ENCODE measurements at places on chromosomes 12 and 14.

DNA sequence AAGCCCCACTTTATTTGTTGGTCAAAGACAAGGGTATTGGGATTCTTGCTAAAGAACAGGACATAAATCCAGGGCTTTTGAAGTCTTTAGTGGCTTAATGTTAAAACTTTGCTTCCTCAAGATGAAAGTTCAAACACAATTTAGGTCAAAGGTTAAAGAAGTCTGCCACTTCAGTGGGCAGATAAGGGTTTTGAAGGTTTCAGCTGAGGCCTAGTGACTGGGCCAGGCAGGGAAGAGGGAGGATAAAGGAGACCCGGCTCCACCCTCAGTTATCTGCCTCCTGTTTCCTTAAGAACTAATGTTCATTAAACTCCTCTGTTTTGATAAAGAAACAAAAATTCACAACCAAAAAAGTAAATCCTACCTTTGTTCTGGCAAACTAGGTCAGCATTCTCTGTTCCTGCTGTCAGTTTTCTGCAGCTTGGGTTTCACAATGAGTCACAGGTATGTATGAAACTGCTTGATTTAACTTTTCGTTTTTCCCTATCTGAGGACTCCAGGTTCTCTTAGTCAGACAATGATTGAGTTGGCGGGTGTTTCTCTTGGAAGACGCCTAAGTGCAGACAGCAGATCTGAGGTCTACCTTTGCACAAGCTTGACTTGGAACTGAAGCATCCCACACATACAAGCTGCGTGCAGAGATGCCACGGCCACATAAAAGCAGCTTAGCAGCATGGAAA, 208.3 kb downstream of the EXOC5 start:
- no peak for DNase-seq

- DNase-seq: no peak
These were observed 20.1 kb downstream of the ZNF84 start for GRCh38 chr12:133057446-133057845.

DNA sequence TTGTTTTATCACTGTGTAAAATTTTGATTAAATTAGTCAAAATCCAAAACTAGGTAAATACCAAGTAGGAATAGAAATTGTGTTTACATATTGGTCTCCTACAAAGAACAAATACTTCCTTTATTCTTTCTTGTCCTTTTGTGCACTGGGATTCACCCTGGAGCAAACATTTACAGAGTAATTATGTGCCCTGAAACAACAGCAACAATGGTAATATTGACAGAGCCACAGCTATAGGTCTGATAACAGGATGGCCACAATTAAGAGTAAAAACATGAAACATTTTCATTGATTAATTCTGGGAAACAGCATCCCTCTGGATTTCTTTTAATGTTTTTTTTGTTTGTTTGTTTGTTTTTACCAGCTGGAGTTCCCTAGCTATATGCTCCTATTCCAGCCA, 61.2 kb downstream of the SLC38A6 start:
- no peak for DNase-seq

- DNase-seq: no peak
These were observed 63.0 kb downstream of the SLC25A47 start for GRCh38 chr14:100386121-100386520.

GRCh38 chr14:71665157-71665556, 267.1 kb upstream of the RGS6 start:
- no peak for DNase-seq

DNA sequence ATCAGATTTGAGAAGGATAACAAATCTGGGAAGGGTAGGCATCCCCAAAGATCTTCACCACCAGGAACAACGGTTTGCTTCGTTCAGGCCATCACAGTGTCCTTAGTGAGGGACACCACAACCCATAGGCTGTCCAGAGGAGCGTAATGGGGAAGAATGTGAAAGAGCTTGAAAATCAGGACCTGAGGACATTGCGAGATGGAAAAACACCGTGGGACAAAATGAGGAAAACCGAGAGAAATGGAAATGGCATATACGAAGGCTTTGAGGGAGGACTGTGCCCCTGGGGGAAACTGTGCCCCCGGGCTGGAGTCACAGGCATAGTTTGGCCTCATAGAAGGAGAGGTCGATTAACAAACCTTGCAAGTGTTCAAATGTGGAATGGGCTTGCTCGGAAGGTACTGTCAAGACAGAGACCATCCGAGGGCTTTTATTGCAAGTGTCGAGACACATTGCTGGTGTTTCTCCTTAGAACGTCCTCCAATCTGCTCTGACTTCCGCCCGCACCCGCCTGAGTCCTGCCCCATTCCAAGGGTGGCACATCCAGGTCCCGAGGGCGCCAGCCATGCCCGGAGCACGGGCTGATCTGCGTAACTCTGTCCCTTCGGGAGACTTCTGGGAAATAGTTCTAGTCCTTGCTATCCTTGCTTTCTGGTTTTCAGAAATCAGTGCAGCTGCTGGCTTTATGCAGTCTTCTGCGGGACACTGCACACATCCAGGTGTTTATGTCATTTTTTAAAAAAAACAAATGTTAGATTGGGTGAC, 885 bp upstream of the PALS1 start:
- no peak for DNase-seq

- no peak for DNase-seq
These were observed 10.0 kb upstream of the CLEC7A start for GRCh38 chr12:10140001-10140400.

DNA sequence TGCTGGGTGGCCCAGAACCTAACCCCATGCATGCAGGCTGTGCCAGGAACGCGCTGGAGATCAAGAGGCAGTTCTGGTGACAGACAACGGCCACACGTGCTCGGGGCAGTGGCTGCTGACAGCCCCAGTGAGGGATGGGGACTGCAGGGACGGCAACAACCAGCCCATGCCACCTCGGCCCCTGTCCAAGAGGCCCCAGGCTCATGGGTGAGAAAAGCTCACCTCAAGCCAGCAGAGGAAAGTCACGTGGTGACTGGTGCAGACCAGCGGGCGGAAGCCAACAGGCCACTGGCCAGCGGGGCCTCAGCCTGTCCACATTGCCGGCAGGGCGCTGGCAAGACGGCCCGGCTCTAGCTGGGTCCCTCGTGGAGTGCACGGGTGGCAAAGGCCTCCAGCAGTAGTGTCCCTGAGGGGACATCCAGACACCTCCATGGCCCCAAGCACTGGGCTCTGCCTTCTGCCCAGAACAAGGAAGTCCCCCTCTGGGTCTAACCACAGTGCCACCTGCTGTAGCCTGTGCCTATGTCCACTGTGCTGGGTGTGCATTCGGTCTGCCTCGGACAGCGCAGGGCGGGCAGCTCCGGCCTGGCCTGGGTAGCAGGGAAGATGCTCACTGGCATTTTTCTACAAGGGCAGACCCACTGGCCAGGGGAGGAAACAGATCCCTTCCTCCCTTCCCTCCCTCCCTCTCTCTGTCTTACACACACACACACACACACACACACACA, 134.1 kb downstream of the NCOR2 start:
- DNase-seq: no peak

DNA sequence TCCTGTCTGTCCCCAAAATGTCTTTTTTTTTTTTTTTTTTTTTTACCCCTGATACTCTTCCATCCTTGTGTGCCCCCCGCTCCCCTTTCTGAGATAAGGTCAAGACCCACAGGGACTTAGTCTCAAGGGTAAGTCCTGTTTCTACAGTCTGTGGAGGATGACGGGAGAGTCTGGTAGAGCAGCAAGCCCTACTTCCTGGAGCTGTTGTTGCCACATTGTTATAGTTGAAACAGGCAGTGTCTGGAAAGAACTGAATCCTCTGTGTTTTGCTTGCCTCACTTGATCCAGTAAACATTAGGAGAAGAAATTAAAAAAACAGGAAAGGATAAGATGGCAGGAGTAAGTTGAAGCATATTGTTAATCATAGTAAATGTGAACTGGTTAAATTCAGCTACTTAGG, 45.5 kb downstream of the ZNF664 start:
- no peak for DNase-seq

DNA sequence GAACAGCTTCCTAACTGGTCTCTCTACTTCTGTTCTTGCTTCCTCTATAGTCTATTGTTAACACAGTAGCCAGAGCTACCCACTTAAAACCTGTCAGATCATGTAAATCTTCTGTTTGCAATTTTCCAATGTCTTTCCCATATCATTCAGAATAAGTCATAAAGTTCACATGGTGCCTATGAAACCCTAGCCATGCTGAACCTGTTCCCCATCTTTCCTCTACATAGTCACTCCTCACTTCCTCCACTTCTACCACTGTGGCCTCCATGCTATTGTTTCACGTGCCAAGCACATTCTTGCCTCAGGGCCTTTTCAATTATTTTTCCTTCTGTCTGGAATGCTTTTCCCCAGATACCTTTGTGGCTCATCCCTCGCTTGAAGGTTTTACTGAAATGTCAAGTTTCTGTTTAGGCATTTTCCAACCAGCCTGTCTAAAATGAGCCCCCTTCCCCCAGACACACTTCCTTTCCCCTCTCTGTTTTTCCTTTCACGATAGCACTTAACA, 132.1 kb downstream of the DYRK2 start:
- DNase-seq: no peak

GRCh38 chr12:79187032-79187431, 322.5 kb downstream of the SYT1 start:
- DNase-seq: no peak

GRCh38 chr12:14906114-14906513, 20.5 kb upstream of the MGP start:
- DNase-seq: no peak

DNA sequence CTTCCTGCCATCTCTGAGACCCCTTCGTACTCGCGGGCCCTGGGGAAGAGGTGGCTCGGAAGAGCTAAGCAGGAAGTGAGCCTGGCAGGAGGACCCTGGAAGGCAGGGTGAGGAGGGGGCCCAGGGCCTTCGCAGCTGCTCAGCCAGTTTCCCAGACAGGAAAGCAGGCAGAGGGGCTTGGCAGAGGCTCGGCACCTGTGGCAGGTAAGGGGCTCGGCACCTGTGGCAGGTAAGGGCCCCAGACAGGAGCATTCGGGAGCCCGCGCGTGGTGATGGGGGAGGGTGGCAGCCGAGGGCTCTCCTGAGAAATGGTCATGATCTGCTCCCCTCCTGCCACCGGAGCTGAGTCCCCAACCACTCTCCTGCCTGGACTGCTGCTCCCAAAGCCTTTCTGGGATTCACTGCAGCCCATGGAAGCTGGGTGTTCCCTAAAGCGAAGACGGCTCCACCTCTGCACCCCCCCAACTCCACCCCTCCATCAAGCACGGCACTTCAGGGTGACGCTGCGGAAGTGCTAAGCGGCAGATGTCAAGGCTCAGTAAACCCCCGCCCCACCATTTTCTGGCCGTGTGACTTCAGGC, 63.2 kb downstream of the PRIMA1 start:
- no peak for DNase-seq

- no peak for DNase-seq
These were observed 19.7 kb upstream of the NGB start for GRCh38 chr14:77290705-77291104.

GRCh38 chr12:23084236-23084995, 459.4 kb downstream of the ETNK1 start:
- DNase-seq: no peak

DNA sequence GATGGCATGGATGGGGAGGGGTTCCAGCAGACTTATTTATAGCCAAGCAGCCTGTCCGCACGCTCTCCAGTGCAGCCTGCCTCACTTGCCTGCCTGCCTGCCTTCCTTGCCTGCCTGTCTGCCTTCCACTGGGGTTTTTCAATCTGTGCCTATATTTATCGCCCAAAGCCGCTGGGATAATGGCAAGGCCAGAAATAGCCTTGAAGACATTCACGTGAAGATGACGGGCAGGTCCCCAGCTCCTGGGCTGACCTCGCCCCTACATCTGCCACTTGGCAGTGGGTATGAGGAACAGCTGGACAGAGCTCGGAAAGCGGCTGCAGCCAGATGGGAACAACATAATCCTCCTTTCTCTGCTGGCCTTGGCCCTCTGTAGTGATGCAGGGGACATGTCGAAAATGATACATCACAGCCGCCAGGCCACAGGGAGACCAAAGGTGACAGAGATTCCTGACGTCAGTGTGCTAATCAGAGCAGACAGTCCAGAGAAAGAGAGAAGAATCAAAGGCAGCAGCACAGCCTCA, 53.3 kb downstream of the PITPNM2 start:
- DNase-seq: no peak

DNA sequence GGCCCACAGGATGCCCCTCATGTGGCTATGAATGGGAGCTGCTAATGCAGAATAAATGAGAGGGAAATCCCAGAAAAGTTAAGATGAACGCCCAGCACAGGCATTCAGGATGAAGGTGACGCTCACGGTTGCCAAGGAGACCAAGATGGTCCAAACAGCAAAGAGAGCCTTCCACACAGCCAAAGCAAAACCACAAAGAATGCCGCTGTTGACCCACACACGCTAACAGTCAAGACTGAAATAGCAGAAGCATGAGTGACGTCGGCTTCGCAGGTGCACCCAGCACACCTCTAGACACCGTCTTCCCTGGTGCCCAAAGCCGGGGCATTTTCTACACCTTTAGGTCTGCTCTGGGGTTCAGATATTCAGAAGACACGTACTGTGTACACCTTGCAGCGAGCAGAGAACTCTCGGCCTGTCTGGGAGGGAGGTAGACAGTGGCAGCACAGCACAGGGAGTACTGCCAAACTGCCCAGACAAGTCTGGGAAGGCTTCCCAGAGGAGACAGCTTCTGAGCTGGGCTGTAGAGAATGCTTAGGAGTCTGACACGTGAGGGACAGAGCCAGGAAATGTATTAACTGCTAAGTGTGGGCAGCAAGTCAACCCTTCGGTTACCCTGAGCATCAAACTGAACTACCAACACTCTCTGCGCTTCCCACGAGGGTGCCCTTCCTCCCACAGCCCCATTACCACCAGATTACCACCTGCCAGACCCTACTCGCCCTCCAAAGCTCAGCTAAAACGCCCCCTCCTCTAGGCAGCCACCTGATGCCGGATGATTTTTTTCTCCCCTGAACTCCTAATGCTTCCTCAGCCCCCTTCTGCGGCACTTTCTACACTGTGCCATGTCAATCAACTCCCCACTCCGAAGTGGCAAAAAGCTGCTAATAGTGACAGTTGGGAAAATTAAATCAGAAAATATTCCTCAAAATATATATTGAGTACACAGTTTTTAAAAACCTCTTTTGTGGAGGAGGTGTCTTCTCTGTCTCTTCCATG, 50.1 kb downstream of the CCDC88C start:
- DNase-seq: peak; percentile 73

GRCh38 chr14:92928961-92929688, 6.2 kb downstream of the CHGA start:
- DNase-seq: no peak

DNA sequence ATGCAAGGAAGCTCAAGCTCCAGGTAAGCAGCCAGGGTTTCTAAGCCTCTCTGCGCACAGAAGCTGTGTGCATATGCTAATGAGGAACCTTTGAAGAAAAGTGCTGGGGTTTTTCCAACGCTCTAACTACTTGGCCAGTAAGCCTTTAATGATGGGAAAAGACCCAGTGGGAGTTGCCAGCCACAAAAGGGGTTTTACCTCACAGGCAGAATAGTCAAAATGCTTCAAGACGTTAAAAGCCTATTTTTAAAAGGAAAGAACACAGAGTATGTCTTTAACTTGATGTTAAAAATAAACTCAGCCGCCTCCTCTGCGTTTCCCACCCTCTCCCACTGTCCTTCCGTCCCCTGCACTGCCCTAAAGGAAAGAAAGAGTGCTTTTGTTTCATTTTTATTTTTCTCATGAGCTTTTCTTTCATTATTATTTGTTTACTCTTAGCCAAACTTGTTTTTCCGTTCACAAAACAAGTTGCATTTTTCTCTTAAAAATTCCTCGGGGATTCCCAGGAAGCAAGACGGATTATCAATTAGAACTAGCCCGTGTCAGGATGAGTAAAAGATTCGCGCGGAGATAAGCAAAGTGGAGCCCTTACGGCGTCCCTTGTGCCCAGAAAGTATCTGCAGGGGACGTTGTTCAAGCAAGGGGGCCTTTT, 209.8 kb upstream of the NUDT4 start:
- DNase-seq: no peak
